ENCODE measurements at places on chromosomes 6 and 20.

- no peak for DNase-seq
Observed at GRCh38 chr6:73409395-73409794, 14.8 kb downstream of the DDX43 start.

DNA sequence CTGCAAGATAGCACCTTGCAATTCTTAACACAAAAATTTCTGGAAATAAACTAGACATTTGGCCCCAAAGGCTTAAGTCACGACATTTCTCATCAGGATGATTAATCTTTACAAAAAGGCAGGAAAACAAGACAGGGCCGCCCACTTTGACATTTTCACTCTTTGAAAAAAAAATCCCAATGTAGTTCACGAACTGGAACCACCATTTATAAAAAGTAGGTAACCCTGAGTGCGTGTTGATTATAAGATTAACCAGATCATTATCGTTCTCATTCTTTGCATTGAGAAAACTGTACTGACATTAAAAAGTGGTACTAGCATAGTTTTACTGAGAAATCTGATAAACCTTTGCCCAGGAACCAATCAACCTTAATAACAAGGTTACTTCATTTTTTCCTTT, 108.8 kb downstream of the HUS1B start:
- DNase-seq = no peak

GRCh38 chr6:156634048-156634447, 143.1 kb upstream of the ARID1B start:
- DNase-seq = no peak

DNA sequence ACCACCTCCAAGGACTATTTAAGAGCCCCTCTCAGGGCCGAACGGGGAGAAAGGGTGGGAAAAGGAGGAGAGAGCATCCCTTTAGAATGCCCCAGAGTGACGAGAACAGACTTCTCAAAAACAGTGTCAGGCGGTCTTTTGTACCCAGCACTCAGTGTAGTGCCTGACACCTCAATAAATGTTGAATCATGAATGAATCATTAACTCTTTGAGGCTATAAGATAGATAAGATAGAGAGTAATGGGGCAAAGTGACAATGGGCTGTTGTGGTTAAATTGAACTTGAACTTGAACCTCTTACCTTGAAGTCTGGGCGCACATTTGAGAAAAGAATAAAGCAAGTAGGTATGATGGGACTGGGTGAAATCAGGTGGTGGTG, 7.4 kb downstream of the TCF21 start:
- DNase-seq = no peak

GRCh38 chr6:117481278-117481925, 1.1 kb upstream of the DCBLD1 start:
- DNase-seq = no peak

GRCh38 chr20:24147961-24148360, 159.4 kb upstream of the GGTLC1 start:
- no peak for DNase-seq

DNA sequence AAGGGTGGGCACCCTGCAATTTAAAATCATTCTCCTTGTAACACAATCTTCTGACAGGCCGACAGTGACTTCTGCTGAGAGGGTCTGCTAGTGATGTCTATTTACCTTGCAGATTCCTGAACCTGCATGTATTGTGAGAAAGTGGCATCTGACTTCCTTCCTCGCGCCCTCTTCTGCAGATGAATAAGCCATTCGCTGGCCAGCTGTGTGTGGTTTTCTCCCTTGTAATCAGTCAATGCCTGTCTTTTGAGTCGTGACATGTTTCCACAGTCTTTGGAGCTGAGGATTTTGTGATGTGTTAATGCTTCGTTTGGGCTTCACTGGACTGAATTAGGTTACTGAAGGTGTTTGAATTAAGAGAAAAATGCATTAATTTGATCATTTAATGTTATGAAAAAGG, 125.3 kb downstream of the GRM1 start:
- DNase-seq = no peak

GRCh38 chr20:38173237-38174156, 8.4 kb upstream of the TGM2 start:
- DNase-seq = peak; percentile 71

All from thoracic aorta (tissue), 2 donors.